H1 (cell line): ENCODE measurements at places on chromosomes 7 and 10.

DNA sequence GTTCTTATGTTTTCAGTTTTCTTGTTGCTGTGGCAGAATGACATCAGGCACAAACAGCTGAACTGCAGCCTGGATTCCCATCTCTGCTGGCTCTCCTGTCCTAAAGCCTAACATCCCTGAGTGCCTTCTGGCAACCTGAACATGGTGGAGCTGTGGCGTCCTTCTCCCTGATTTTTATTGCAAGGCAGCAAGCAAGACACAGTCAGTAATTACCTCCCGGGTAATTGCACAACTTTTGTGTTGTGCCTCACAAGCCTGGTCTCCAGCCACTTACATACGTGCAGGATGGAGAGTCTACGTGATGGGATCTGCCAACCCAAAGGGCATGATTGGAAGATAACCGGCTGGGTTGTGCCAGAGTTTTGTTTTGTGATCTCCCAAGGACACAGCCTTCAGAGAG, 116.1 kb upstream of the PARD3 start:
- H3K27me3 ChIP-seq, result no peaks in the 10 kb centered on the region
- H3K36me3 ChIP-seq, result no peaks in the 10 kb centered on the region
- H3K27ac ChIP-seq, result no peak overlapping the region
- H3K4me3 ChIP-seq, result no peak overlapping the region

DNA sequence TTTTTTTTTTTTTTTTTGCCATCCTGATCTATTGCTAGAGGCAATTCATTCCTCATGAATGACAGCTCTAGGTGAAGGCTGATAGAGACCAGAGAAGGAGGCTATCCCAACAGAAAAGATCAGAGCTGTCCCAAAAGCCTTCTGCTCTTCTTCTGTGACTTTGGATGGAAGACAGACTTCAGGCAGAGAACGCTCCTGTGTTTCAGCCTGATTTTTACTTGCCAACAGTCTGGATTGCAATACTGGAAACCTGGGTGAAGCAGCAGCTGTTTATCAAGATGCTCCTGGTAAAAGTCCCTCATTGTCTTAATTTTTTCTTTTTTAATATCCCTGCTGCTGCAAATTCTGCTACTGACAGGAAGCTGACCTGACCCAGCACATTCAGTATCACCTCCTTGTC, 219.5 kb downstream of the CCDC3 start:
- H3K27ac ChIP-seq, result no peak overlapping the region
- no peaks in the 10 kb centered on the region for H3K27me3 ChIP-seq
- DNase-seq, result no peak
- no peaks in the 10 kb centered on the region for H3K36me3 ChIP-seq

- no peak overlapping the region for H3K27ac ChIP-seq
- H3K4me3 ChIP-seq, result no peak overlapping the region
- no peaks in the 10 kb centered on the region for H3K4me1 ChIP-seq
- DNase-seq, result no peak
- no peaks in the 10 kb centered on the region for H3K27me3 ChIP-seq
Measured at GRCh38 chr7:122802301-122802751, 83.9 kb downstream of the CADPS2 start.

GRCh38 chr7:44111761-44112160, 7.6 kb downstream of the AEBP1 start:
- peaks cover 9% of the 10 kb centered on the region; the same call in 1 of the 2 replicates for H3K36me3 ChIP-seq
- no peak overlapping the region for H3K27ac ChIP-seq
- no peaks in the 10 kb centered on the region for H3K27me3 ChIP-seq

DNA sequence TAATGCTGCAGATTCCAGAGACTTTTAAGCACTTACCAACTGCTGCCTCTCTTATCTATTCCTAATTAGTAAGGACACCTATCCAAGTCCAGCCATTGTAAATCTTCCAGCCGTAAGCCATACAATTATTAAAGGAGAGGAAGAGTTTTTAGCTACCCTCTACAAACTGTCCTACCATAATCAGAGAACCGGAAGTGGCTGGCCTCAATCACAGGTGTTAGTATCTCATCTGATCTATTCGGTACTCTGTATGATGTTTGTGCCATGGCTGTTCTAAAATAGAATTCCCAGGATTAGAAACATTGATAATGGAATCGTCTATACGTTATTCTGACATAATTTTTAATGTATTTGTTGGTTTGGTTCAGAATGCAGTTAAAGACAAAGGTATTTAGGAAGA, 102.8 kb downstream of the MICU1 start:
- no peak overlapping the region for H3K4me3 ChIP-seq
- no peaks in the 10 kb centered on the region for H3K27me3 ChIP-seq
- no peaks in the 10 kb centered on the region for H3K36me3 ChIP-seq
- H3K4me1 ChIP-seq, result no peaks in the 10 kb centered on the region

DNA sequence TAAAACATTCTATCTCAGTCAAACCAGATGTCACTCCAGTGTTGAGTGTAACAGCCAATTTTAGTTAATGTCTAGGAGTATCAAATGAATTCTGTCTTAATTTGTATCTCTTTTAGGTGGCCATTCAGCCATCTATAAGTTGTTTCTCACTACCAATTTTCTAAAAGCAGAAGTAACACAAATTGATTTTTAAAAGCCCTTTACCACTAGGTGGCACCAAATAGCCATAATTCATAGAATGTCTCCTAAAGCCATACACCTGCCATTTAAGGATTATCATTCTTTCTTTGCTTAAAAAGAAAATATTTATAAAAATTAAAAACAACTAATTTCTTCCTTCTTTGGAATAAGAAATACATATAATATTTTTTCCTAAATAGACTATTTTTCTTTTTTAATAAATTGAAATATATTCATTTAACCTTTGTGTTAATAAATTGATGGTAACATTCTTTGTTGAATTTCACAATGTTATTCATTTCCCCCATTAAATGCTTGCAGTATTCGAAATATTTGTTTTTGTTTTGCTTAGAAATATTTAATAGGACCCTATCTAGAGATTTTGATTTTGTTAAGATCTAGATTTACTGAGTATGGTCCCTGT, 107.8 kb upstream of the PPP1R3A start:
- H3K4me1 ChIP-seq, result no peaks in the 10 kb centered on the region
- H3K36me3 ChIP-seq, result no peaks in the 10 kb centered on the region
- no peak overlapping the region for H3K4me3 ChIP-seq
- DNase-seq, result no peak

- H3K4me1 ChIP-seq, result no peaks in the 10 kb centered on the region
- no peak for DNase-seq
- no peaks in the 10 kb centered on the region for H3K27me3 ChIP-seq
- no peak overlapping the region for H3K4me3 ChIP-seq
- no peak overlapping the region for H3K27ac ChIP-seq
Measured at GRCh38 chr10:20084451-20084850, 268.2 kb downstream of the PLXDC2 start.

- 0 out of 2 replicates have a peak, but pooled peaks cover 4% of the 10 kb centered on the region for H3K4me1 ChIP-seq
- no peaks in the 10 kb centered on the region for H3K27me3 ChIP-seq
- no peak overlapping the region for H3K27ac ChIP-seq
- no peak overlapping the region for H3K4me3 ChIP-seq
- peaks cover 4% of the 10 kb centered on the region; the same call in 1 of the 2 replicates for H3K36me3 ChIP-seq
Measured at GRCh38 chr7:21587139-21587784, 44.4 kb downstream of the DNAH11 start.

GRCh38 chr10:33274096-33274785, 60.2 kb downstream of the NRP1 start:
- no peak overlapping the region for H3K4me3 ChIP-seq
- DNase-seq, result no peak
- H3K27ac ChIP-seq, result no peak overlapping the region

- H3K4me3 ChIP-seq, result no peak overlapping the region
- no peaks in the 10 kb centered on the region for H3K27me3 ChIP-seq
- DNase-seq, result no peak
Measured at GRCh38 chr10:58305821-58306220, 29.0 kb upstream of the UBE2D1 start.

GRCh38 chr7:129830949-129831348, 121.8 kb downstream of the UBE2H start:
- H3K4me1 ChIP-seq, result peaks cover 39% of the 10 kb centered on the region
- no peak for DNase-seq
- H3K27ac ChIP-seq, result no peak overlapping the region
- no peaks in the 10 kb centered on the region for H3K36me3 ChIP-seq

DNA sequence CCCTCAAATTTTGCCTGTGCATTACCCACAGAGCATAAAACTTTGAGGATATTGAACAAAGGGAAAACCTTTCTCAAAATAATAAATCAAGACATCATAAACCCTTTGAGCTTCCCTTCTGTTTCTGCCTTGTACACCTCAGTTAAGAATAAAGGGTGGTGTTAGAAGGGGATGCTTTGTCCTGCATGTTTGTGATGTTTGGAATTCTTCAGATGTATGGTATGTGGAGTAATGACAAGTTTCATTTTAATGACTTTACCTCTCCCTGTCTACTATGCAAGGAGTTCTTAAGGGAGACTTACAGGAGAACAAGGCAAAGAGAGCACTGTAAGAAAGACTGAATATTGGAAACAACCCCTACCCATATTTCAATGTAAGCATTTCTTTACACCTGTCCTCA, 99.2 kb downstream of the HECW1 start:
- DNase-seq, result no peak
- no peaks in the 10 kb centered on the region for H3K36me3 ChIP-seq
- no peak overlapping the region for H3K4me3 ChIP-seq
- H3K4me1 ChIP-seq, result peaks cover 16% of the 10 kb centered on the region
